Astrocyte (in vitro differentiated cells and primary cell): ENCODE measurements at places on chromosomes 7 and 10. TPM values are rescaled to one million over a fixed set of nuclear protein-coding genes. Genes with fewer than 3 reads are reported as not detected.

Gene NPFFR1
- total RNA-seq, result not detected in 2 replicates

Gene ANKRD30A
- total RNA-seq, result not detected in 2 replicates

Gene ADCYAP1R1
- total RNA-seq, result 0.05 and 0.14 TPM in 2 replicates

Gene FFAR4
- not detected in 2 replicates for total RNA-seq

Gene OR6V1
- not detected in 2 replicates for total RNA-seq

Gene CRYGN
- total RNA-seq, result not detected in 2 replicates

Gene C7orf33
- not detected in 2 replicates for total RNA-seq

Gene HOXA4
- not detected in 2 replicates for total RNA-seq

Gene PDSS1
- 7.1 and 9.6 TPM in 2 replicates for total RNA-seq

Gene ARHGEF35
- 4.4 and 5.0 TPM in 2 replicates for total RNA-seq

DNA sequence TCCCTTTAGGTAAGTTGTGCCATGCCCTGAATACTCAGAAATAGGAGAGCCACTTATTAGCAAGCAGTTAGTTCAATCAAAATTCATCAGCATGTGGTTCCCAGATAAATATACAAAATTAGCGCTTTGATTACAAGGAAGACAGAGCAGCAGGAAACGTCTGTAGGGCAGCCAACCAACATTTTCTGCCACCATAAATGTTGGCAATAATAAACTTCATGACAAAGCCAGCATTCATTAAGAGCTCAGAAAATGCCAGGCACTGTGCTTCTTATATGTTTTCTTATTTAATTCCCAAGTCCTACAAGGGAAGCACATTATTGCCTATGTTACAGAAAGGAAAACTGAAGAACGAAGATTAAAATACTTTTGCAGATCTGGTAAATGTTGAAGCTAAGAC, 22.0 kb upstream of the ABCB5 start:
- H3K27me3 ChIP-seq, result no peaks in the 10 kb centered on the region
- no peak overlapping the region for H3K4me3 ChIP-seq
- peaks cover 18% of the 10 kb centered on the region for H3K4me1 ChIP-seq
- no peak for DNase-seq
- no peak overlapping the region for H3K27ac ChIP-seq
- H3K36me3 ChIP-seq, result no peaks in the 10 kb centered on the region

GRCh38 chr7:87505557-87506245, 30.2 kb upstream of the ABCB4 start:
- no peaks in the 10 kb centered on the region for H3K36me3 ChIP-seq
- H3K27me3 ChIP-seq, result no peaks in the 10 kb centered on the region

GRCh38 chr7:124764847-124765400, 668 bp downstream of the GPR37 start:
- DNase-seq, result no peak
- no peak overlapping the region for H3K27ac ChIP-seq
- H3K4me1 ChIP-seq, result peaks cover 8% of the 10 kb centered on the region
- H3K4me3 ChIP-seq, result peak overlapping the region; percentile 74
- H3K27me3 ChIP-seq, result peaks cover 19% of the 10 kb centered on the region
- no peaks in the 10 kb centered on the region for H3K36me3 ChIP-seq

- H3K36me3 ChIP-seq, result no peaks in the 10 kb centered on the region
- H3K4me3 ChIP-seq, result no peak overlapping the region
- DNase-seq, result peak; percentile 55
- H3K4me1 ChIP-seq, result no peaks in the 10 kb centered on the region
- no peaks in the 10 kb centered on the region for H3K27me3 ChIP-seq
These were observed 20.6 kb upstream of the WASL start for GRCh38 chr7:123769371-123769770.

DNA sequence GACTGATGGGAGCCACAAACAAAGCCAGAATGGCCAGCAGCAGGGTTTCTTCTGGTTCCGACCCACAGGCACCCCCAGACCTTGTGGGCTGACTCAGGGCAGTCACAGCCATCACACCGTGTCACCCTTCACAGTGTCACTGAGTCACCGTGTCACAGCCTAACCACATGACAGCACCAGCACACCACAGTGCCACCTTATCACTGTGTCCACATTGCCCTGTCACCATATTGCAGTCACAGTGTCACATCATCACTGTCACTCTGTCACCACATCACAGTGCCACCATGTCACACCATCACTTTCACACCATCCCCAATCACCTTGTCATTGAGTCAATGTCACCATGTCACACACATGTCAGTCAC, 77.0 kb downstream of the OAT start:
- no peak overlapping the region for H3K27ac ChIP-seq
- H3K36me3 ChIP-seq, result no peaks in the 10 kb centered on the region
- no peak overlapping the region for H3K4me3 ChIP-seq
- no peaks in the 10 kb centered on the region for H3K27me3 ChIP-seq
- peaks cover 19% of the 10 kb centered on the region for H3K4me1 ChIP-seq

- no peak overlapping the region for H3K27ac ChIP-seq
- DNase-seq, result no peak
- no peaks in the 10 kb centered on the region for H3K4me1 ChIP-seq
- no peaks in the 10 kb centered on the region for H3K36me3 ChIP-seq
These were observed 60.0 kb upstream of the ORC5 start for GRCh38 chr7:104267701-104268368.

DNA sequence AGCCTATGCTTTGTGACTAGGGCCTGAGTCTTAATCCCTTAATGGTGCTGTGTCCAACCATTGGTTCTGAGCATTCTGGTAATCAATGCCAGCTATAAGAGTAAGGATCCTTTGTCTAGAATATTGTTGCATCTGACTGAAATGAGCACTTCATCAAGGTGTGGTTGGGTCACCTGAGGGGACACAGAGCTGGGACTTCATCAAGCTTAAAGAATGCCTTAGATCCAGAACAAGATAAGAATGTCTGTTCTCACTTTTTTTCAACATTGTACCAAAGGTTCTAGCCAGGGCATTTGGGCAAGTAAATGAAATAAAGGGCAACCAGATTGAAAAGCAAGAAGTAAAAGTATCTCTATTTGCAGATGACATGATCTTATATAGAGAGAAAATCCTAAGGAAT, 280.4 kb downstream of the MTERF1 start:
- H3K27ac ChIP-seq, result no peak overlapping the region
- H3K4me3 ChIP-seq, result no peak overlapping the region
- no peaks in the 10 kb centered on the region for H3K36me3 ChIP-seq
- DNase-seq, result no peak
- no peaks in the 10 kb centered on the region for H3K27me3 ChIP-seq
- H3K4me1 ChIP-seq, result no peaks in the 10 kb centered on the region

DNA sequence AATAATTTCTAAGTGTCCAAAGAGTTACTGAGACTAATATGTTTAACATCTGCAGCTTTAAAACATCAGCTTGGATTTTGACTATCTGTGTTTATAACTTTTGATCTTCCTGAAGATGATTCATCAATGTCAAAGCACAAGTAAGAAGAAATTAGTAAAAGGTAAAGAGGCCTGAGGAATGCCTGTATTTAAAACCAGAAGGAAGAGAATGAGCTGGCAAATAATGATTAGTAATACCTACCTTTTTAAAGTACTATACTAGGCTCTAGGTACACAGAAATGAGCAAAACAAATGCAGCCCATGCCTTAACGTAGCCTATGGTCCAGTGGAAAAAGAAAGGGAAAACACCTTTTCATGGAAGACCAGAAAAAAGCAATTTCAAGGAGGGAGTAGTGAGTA, 158.0 kb downstream of the KCND2 start:
- no peak for DNase-seq
- no peak overlapping the region for H3K4me3 ChIP-seq
- H3K27ac ChIP-seq, result no peak overlapping the region
- H3K27me3 ChIP-seq, result no peaks in the 10 kb centered on the region

GRCh38 chr7:36208426-36208825, 55.4 kb downstream of the EEPD1 start:
- H3K27ac ChIP-seq, result peak overlapping the region; percentile 93
- H3K4me1 ChIP-seq, result peaks cover 26% of the 10 kb centered on the region
- H3K4me3 ChIP-seq, result no peak overlapping the region
- H3K27me3 ChIP-seq, result no peaks in the 10 kb centered on the region

- no peaks in the 10 kb centered on the region for H3K4me1 ChIP-seq
- H3K27ac ChIP-seq, result no peak overlapping the region
- peaks cover 9% of the 10 kb centered on the region for H3K27me3 ChIP-seq
- H3K4me3 ChIP-seq, result no peak overlapping the region
These were observed 24.5 kb downstream of the CNPY1 start for GRCh38 chr7:155521743-155522398.

DNA sequence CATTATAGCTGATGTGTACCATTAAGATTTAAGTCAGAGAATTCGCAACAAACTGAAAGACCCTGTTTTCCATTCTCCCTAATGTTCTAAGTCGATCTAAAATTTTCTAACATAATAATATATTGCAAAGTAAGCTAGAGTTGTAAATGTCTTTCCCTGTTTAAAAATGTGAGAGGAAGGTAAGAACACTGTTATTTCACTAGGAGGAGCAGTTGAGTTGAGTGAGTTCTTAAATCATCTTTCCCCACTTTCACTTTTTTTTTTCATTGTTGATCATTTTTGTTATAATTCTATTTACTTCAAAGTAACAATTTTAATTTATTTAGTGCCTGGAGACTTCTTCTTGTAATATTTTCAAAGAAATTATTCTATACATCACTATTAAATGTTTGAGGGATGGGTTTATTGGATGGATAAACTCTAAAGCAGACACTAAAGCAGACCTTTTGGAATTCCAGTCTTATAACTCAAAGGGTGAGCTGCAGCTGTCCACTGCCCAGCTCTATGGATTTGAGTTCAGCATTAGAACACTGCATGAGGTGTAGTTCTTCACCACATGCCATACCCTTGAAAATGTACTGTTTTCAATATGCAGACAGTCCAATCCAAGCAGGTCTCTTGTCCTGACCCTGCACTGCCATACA, 181.3 kb upstream of the FZD1 start:
- H3K4me1 ChIP-seq, result peaks cover 16% of the 10 kb centered on the region
- no peak overlapping the region for H3K4me3 ChIP-seq
- H3K27ac ChIP-seq, result no peak overlapping the region
- H3K27me3 ChIP-seq, result no peaks in the 10 kb centered on the region

GRCh38 chr7:85384392-85384791, 197.5 kb upstream of the SEMA3D start:
- no peak overlapping the region for H3K27ac ChIP-seq
- H3K4me1 ChIP-seq, result no peaks in the 10 kb centered on the region
- no peaks in the 10 kb centered on the region for H3K36me3 ChIP-seq
- H3K27me3 ChIP-seq, result no peaks in the 10 kb centered on the region

DNA sequence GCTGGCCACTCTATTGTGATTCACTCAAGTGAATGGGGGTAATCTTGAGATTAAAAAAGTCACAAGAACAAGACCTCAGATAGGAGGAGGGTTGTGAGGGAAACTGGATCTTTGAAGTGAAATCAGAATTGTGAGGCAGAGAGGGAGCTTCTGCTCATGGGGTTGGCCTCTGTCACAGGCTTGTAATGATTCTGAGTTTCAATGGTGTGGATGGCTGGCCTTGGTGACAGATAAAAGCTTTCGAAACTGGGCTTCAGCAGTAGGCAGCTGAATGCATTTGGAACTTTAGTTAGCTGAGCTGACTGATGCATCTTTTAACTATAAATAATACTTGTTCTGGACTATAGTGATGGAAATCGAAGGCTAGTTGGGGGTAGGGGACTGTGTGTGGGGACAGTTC, 12.2 kb downstream of the TAS2R60 start:
- no peaks in the 10 kb centered on the region for H3K36me3 ChIP-seq
- DNase-seq, result no peak
- no peak overlapping the region for H3K27ac ChIP-seq
- H3K27me3 ChIP-seq, result no peaks in the 10 kb centered on the region
- peaks cover 18% of the 10 kb centered on the region for H3K4me1 ChIP-seq
